ENCODE measurements at places on chromosomes 2 and 18.
A peak's percentile ranks its signal among the peaks of the same experiment; 100 is the strongest.

- no peak for DNase-seq
Observed at GRCh38 chr18:2537296-2537695, 34.0 kb downstream of the METTL4 start.

DNA sequence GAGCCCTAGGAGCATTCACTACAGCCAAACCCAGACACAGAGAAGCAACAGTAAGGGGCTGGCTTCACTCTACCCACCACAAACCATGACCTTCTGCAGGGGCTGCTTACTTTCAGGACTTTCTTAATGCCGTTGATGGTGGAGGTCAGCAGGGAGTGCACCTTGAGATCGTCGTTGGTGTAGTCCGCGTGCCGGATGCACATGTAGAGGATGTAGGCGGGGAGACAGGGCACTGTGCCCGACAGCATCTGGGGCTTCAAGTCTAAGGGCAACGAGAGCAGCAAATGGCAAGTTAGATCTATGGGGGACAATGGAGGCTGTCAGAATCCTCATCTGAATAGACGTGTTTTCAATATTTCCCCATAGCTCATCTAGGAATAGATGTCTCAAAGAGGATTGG is 29.8 kb upstream of the ACAA2 start:
- DNase-seq = no peak

DNA sequence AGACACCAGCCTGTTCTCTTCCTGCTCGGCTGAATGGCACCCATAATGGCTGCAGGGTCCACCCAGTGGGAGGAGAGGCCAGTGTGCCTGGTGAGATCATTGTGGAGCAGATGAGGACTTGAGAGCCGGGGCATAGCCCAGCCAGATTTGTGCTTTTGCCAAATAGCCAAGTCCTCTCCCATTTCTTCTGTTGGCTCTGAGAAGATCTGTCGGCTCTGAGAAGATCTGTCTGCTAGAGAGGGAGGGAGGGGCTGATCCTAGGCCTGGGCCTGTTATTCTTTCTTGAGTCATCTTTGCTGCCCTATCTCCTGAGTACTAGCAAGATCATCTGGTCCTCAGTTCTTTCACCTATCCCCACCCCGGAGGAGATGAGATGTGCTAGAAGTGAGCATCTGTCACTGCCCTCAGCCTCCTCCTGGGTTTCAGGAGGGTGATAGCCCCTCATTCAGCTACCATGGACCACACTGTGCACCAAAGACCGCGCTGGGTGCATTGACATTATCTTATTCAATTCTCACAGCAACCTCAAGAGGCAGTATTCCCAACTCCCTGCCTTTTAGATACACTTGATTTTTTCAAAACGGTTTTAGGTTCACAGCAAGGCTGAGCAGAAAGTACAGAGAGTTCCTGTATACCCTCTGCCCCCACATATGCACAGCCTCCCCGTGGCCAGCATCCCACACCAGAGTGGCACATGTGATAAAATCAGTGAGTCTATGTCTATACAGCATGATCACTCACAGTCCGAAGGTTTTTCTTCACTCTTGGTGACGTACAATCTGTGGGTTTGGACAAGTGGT is 98.6 kb downstream of the CAPN13 start:
- DNase-seq = no peak

DNA sequence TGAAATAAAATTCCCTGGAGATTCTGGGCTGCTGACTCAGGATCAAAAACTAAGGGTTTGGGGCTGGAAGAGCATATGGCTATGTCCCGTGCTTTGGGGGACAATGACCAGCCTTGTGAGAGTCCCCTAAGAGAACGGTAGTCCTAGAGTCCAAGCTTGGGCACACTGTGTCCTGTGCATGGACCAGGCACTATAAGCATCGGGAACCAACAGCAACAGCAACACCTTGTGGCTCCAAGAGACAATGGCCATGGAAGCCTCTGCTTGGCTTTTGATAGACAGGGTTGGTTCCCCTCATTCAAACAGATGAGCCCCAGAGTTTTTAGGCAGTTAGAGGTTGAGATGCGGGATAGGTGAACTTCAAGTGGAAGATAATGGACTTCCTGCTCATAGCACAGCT is 294.4 kb upstream of the CHAC2 start:
- DNase-seq = no peak

DNA sequence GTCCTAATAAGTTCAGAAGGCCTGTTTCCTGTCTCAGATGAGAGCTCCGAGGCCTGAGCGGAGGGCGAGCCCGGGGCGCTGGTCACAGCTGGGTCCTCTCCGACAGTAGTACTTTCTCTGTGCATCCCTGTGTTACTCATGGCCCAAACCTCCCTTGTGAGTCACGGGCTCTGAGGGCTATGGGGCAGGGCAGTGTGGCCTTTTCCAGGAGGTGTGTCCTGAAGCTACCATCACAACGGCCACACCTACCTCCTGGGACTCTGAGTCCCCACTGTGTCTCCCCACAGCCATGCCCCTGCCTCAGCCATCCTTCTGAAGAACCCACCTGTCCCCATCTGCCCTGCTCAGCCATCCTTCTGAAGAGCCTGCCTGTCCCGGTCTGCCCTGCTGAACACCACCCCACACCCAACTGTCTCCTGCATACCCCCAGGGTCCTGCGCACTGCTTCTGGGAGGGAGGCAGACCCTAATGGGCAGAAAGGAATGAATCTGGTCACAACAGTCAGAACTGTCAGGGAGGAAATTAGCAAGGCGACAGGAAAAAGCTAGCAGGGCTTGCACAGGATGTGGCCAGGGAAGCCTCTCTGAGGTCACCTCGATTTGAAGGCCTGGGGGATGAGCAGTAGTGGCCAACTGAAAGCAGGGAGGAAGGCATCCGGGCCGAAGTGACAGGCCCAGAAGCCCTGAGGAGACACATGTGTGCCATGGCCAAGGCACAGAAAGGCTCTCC is 145.4 kb upstream of the RIOK3 start:
- DNase-seq = no peak

DNA sequence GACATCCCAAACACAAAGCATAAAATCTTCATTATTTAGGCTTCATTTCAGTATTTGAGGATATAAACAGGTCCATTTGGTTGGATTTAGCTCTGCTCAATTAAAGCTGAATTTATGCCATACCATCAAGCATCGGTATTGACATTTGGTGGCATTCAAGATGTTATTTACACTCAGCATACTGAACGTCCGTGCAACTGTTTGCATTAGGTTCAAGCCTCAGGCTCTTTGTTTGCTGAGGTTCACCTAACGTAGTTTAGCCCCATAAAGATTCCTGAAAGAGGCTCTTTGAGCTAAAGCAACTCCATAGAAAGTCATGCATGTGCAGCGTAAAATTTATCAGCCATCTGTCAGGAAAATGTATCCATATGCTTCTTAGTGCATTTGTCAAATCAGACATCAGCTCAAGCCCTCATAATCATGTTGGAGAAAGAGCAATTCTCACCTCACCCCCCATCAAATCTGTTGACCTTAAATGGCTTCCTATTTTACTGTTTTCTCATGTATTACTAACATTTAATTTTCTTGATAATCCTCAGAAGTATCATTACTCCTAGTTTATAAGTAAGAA is 366.9 kb downstream of the EPHA4 start:
- no peak for DNase-seq

DNA sequence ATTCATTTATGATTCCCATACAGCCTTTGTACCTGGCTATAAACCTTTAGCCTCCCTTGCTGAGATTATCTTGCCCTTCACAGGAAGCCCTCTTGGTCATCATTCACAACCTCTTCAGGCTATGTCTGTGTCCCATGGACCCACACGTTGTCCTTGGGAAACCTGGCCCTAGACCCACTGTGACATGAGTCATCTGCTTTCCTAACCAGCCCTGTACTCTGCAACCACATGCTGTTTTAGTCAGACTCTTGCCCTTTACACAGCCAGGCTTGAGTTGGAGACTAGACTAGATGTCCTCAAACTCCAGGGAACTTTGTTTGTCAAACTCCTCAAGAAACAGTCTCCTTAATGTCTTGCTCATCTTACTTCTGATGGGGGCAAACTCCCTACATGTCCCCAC is 229.3 kb upstream of the ZSWIM2 start:
- no peak for DNase-seq

GRCh38 chr2:83112858-83113257 is 1346.2 kb downstream of the SUCLG1 start:
- no peak for DNase-seq

- DNase-seq = no peak
Observed at GRCh38 chr2:210798180-210798579, 241.8 kb downstream of the CPS1 start.

- no peak for DNase-seq
Observed at GRCh38 chr2:116810071-116810470, 1004.4 kb upstream of the DDX18 start.

DNA sequence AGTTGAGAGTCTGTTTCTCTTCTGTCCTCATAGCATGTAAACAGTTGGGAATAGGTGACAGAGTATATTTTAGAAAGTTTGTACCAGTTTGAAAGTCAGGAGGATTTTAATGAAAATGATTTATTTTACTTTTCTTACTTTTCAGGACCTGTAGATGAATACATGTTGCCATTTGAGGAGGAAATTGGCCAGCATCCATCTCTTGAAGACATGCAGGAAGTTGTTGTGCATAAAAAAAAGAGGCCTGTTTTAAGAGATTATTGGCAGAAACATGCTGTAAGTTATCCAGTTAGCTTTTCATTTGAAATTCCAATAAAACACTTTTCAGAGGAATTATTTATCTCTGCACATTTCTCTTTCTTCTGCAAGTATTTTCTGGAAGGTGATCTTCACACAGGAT is 81.1 kb downstream of the ACVR2A start:
- DNase-seq = no peak

GRCh38 chr2:235000426-235001236 is 48.8 kb downstream of the SH3BP4 start:
- no peak for DNase-seq

DNA sequence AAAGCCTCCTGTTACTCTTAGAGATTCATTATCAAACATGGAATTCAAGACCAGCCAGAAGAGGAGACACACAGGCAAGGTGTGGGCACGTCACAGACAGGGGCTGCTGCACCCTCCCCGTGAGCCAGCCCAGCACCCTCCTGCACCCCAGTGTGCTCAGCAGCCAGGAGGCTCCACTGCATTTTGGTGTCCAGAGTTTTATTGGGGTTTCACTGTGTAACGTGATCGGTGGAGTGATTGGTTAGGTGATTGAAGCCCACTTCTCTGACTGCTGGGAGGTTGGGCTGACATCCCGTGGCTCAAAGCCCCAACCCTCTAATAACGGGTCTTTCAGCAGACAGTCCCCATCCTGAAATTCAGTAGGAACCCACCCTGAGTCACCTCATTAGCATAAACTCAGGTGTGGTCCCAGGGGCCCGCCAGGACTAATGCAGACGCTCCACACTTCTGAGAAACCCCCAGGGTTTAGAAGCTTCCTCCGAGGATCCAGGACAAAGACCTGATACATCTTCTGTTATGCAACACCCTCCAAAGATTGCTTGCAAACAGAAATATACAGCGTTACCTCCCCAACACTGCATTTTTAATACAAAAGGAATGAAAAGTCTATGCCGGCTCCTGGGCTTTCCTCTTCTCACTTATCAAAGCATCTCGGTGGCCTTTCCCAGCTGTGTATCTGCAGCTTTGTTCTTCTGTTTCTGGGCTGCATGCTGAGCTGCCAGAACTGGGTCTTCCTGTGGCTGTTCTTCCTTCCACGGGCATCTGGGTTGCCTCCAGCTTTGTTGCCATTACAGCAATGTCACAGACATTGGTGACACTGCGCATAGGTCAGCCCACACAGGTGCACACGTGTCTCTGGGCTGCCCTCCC is 43.7 kb upstream of the SNED1 start:
- no peak for DNase-seq

- DNase-seq = no peak
Observed at GRCh38 chr2:54336136-54336976, 80.3 kb upstream of the TSPYL6 start.

GRCh38 chr2:74555610-74556103 is 1.1 kb downstream of the DOK1 start:
- DNase-seq = peak; percentile 36

GRCh38 chr2:120629241-120629895 is 106.3 kb upstream of the GLI2 start:
- no peak for DNase-seq

- no peak for DNase-seq
Observed at GRCh38 chr2:240162939-240163714, 22.7 kb upstream of the OTOS start.

DNA sequence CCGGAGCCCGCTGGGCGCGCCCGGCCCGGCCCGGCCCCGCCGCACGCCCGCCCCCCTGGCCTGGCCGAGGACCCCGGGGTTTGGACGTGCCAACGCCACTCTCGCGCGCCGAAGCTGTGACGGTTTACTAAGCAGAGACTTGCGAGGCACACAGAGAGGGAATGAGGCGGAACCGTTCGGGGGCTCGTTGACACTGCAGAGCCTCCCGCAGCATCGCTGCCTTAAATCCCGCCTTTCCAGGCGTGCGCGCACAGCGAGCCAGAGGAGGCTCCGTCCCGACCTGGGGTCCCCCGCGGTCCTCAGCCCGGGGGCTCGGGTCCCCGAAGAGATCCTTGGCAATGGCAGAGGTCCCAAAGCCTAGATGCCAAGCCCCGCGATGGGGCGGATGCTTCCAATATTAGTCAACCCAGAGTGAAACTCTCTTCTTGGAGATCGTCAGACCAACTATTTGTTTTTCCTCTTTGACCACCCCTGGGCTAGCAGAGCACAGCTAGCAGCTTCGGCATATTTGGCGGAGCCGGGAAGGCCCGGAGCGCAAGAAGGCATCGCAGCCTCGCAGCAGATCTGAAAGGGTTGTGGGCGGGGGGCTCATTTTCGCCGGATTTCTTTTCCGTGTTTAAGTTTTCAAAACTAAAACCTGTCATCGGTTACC is at the start of gene ZNF385B:
Gene ZNF385B (minus strand): TSS at position 197 of the 652 bp plus-strand sequence.
- DNase-seq = no peak

- no peak for DNase-seq
Observed at GRCh38 chr2:195021711-195022507, 635.1 kb upstream of the SLC39A10 start.

DNA sequence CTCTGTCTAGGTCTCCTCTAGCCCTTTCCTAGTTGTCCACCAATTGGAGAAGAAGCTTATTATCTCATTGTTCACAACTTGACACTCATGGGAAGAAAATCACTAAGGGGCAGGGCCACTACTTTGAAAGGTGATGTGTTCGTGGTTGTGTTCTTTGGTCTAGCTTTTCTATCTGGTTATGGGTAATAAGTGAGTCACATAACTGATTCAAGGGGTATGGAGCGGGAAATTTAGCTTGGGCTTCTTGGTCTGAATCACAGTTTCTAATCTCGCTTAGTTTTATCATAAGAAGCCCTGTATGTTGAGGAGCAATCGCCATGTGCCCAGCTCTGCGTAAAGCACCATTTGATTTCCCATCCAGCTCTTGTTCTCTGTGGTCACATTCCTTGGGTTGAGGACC is 18.7 kb upstream of the DYTN start:
- DNase-seq = no peak

DNA sequence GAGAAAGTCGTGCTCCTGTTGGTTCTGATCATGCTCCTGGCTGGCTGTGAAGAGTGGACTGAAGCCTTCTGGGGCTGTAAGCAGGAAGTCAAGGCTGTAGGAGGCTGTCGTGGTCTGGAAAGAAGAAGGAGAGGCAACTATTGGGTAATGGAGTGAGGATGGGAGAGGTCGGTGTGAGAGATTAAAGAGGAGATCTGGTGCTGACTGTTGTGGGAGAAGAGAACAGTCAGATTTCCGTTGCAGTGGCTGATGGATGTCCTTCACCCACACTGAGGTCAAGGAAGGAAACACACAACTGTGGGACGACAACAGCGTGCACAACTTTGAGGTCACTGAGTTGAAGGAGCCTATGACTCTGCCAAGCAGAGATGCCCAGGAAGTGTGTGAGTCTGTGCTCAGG is 2.8 kb upstream of the PSMD1 start:
- no peak for DNase-seq

- DNase-seq = no peak
Observed at GRCh38 chr2:235495373-235496238, 1.8 kb downstream of the AGAP1 start.

Measured in GF-D8 (cell line).